ENCODE measurements at places on chromosomes 6 and 20.
A peak's percentile ranks its signal among the peaks of the same experiment; 100 is the strongest.

- no peak for DNase-seq
Measured at GRCh38 chr20:47816487-47817451, 31.5 kb upstream of the SULF2 start.

- no peak for DNase-seq
Measured at GRCh38 chr20:32368925-32369324, 10.8 kb downstream of the ASXL1 start.

DNA sequence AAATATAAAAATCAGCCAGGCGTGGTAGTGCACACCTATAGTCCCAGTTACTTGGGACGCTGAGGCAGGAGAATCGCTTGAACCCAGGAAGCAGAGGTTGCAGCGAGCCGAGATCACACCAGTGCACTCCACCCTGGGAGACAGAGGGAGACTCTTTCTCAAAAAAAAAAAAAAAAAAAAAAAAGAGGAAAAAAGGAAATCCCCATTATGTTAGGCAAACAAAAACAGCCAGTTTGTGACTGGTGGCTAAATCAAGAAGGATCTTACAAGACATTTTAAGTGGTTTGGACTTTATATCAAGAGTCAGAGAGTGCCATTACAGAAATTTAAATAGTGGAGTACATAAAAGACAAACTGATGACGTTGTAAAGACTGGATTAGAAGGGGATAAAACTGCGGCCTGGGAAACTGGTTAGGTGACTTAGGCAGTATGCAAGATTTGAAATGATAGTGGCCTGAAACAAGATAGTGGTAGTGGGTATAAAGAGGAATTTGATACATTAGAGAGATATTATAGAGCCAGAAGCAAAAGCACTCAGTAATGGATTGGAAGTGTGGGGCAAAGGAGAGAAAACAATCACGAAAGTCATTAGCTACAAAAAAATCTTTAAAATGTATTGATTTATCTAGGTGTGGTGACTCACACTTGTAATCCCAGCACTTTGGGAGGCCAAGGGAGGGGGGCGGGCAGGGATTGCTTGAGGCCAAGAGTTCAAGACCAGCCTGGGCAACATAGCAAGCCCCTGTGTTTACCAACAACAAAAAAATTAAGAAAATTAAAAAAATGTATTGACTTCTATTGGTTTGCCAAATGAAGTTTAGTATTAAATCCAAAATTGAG, 1.7 kb upstream of the MYO6 start:
- no peak for DNase-seq

GRCh38 chr6:925656-926213, 232.8 kb upstream of the EXOC2 start:
- DNase-seq: no peak

DNA sequence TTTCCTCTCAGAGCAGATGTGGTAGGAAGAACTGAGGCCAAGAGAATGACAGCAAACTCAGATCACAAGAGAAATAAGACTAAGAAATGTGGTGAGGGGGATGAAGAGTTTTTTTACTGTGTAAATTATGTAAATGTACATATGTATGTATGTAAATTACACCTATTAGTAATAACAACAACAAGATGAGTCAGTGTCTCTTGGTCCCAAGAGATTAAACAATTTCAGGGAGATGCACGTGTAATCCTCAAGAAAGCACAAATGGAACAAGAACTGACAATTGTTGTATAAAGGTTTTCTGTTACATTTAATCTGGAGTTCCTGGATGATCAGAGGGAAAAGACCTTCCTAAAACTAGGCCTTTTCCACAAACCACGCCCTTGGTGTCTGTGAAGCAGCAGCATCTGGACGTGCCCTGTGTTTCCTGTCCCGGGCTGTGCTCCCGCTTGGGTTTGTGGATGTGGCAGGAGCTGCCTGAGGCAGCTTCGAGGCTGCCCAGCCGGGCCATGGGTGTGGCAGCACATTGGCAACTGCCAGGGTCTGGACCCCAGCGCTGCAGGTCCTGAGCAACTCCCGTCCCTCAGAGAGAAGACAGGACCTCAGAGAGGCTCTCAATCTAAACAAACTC, 994 bp downstream of the CLDN20 start:
- no peak for DNase-seq

GRCh38 chr20:35840421-35840820, 68.6 kb downstream of the PHF20 start:
- DNase-seq: no peak

- no peak for DNase-seq
Measured at GRCh38 chr6:121516331-121516730, 80.9 kb downstream of the GJA1 start.

- DNase-seq: no peak
Measured at GRCh38 chr6:89387516-89388201, 24.4 kb downstream of the RRAGD start.

DNA sequence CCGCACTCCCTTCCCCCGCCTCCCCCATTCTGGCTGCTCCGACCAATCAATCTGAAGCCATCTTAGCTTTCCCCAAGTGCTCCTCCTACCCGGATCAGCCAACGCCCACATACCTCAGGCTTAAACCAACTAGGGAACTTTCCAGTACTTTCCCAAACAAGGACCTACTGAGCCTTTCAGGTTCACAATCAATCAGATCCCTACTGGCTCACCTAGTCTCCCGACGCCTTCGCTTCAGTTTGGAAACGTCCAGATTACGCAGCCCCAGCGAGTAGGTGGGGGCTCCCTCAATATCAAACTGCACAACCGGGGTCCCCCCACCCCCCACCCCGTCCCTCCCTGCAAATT, 432 bp downstream of the HSPA1L start:
- peak; percentile 68 for DNase-seq

DNA sequence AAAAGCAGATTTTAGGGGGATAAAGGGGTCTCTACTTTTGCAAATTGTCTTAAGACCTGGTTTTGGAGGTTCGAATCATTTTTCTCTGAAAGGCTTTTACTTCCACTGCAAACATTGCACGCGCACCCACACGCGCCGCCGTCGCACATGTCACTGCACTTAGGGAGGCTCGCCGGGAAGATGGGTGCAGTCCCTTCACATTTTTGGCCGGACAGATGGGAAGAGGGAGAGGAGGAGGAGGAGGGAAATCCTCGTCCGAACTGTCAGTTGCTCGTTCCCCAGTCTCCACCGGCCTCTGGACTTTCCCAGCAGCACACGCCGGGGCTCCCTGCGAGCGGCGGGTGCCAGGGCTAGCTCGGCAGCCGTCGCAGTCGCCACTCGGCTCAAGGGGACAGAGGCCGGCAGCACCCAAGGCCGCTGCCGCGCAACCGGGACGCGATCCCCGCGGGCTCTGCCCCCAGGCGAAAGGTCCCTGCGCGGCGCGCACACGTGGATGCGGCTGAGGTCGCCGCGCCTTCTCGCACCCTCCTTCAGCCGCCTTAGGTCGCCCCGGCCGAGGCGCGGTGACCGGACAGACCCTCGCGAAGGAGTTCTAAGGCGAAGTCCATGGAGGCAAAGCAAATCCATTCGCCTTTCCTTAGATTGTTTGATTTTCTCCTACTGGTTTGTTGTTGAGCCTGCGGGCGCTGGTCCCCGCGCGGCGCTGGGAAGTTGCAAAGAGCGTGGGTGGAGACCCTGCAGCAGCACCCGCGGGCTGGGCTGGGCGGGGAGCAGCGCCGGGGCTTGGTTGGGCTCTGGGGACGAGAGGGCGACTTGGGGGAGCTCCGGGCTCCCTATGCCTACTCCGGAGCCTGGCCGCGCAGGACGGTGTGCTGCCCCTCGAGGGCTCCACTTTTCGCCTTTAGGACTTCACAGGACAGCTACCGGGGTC, 1.2 kb downstream of the MYB start:
- DNase-seq: peak; percentile 35
